Left cardiac atrium (tissue), 4 donors: ENCODE measurements at places on chromosomes 3 and 15.

- DNase-seq: no peak
These were observed 62.7 kb downstream of the KLHL6 start for GRCh38 chr3:183492849-183493179.

GRCh38 chr3:13411186-13411860 is 8.8 kb downstream of the NUP210 start:
- no peak for DNase-seq

- DNase-seq: no peak
These were observed 35.4 kb downstream of the ARIH1 start for GRCh38 chr15:72509484-72509883.

GRCh38 chr15:99275061-99275460 is 23.8 kb downstream of the LRRC28 start:
- DNase-seq: no peak

- peak; percentile 66 for DNase-seq
These were observed 113.5 kb upstream of the GALNT15 start for GRCh38 chr3:16060945-16061344.

- no peak for DNase-seq
These were observed 583.4 kb upstream of the SGO1 start for GRCh38 chr3:20769430-20769829.

- DNase-seq: no peak
These were observed 17.2 kb downstream of the SYNPR start for GRCh38 chr3:63295356-63295755.

DNA sequence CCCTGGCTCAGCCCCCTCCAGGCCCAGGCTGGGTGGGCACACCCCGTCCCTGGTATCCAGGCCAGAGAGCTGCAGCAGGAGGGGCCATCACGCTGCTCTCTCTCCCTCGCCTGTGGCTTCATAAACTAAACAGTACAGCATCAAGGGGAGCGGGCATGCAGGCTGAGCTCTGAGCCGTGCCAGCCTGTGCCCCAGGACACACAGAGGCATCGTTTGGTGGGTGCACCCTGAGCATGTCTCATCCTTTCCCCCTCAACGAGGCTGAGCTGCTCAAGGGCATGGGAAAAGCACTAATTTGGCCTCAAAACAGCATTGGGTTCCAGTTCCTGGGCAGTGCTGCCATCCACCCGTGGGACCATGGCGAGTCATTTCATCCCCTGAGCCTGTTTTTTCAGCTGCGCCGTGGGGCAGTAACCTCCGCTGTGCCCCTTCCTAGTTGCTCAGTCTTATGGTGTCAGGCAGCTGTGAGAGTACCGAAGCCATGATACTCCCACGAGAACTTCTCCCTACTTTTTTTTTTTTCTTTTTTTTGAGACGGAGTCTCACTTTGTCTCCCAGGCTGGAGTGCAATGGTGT is 79.6 kb downstream of the CPN2 start:
- DNase-seq: no peak

- DNase-seq: peak; percentile 73
These were observed 26.9 kb downstream of the BMF start for GRCh38 chr15:40081691-40082194.

- DNase-seq: no peak
These were observed 333.9 kb upstream of the ARPP21 start for GRCh38 chr3:35305406-35305805.

- DNase-seq: no peak
These were observed 20.2 kb downstream of the ITGA11 start for GRCh38 chr15:68411735-68412134.

DNA sequence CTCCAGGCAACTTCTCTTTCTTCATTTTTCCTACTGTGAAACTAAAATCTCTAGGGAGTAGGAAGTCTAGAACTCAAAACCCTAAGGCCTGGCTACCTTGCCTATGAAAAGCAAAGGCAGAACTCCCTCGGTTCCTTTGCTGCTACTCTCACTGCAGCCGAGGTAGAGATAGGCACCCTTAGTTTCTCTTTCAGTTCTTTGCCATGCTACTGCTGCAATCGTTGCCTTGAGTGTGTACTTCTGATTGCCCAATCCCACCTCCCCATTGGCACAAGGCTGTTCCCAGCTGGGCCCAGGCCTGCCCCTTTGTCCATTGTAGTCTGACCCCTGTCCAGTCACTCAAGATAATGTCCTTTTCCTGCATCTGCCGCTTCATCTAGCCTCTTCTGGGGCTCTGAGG is 92.3 kb upstream of the MRPS22 start:
- DNase-seq: no peak

DNA sequence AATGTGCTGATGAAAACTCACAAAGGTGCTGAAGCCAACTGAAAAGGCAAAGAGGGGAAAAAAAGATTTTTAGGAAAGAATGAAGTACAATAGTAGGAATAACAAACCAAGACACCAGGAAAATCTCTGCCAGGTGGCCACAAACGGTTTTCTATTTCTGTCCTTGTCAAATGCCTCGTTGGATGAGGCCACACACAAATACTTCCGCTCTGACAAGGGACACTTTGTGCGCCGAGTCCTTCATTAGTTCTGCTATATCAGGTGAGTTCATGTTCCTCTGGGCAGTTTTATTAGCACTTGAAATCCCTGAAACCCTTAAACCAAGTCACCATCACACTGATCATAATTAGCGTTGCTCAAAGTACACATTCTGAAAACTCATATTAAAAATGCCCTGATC is 373.1 kb downstream of the VPS13C start:
- DNase-seq: no peak

GRCh38 chr3:171878461-171879225 is 35.5 kb downstream of the TMEM212 start:
- no peak for DNase-seq

DNA sequence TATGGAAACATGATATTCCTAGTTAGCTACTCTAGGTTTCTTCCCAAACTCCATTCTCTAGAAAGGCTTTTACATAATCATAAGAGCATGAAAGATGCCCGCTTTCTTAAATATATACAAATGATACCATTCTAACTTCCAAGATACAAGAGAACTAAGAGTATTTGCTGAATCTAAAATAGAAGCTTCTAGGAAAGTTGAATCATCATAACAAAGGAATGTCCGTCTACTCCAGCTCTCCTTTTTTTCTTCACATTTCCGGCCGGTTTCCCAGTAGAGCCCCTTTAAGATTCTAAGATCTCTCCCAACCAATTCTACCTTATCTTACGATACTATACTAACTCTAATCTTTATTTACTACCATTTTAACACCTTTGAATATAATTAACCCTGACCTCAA is 60.1 kb downstream of the RAD18 start:
- no peak for DNase-seq

GRCh38 chr3:11668243-11669235 is 24.8 kb upstream of the VGLL4 start:
- DNase-seq: no peak

DNA sequence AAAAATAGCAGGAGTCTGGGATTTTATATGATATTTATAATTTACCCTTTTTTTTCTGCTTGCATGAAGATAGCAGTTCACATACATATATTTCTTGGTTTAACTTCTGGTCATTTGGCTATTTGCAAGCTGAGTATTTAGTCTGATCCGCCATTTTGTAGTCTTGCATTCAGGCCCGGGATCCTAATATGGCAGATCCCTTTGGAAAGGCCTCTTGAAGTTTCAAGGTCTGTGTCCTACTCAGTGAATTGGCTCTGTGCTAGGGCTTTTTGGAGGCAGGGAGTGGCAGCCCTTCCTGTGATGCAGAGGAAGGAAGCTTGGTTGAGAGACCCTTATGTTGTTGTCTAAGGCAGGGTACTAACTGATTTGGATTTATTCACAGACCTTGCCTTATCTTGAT is 2.9 kb downstream of the SNRPN start:
- DNase-seq: no peak
